ENCODE measurements at places on chromosomes 3 and 15.
A peak's percentile ranks its signal among the peaks of the same experiment; 100 is the strongest.

- DNase-seq = no peak
Observed at GRCh38 chr3:50657816-50658215, 16.9 kb upstream of the DOCK3 start.

GRCh38 chr15:89130201-89130600 is 41.9 kb downstream of the ABHD2 start:
- DNase-seq = no peak

DNA sequence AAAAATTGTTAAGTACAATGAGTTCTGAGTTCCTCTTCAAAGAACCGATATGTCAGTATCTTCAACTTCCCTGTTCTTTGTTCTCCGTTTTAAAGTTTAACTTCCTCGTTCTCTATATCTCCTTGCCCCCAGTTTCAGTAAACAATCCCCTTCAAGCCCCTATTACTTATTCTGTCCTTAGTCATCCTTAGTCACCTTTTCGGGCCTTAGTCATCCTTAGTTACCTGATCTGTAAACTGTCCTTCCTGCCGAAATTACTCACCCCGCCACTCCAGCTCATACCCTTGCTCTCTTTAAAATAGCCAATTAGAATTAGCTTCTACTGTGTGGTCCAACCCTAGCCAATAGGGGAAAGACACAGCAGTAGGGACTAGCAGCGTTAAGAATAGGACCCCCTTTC is 1165.6 kb downstream of the NSUN3 start:
- DNase-seq = no peak

DNA sequence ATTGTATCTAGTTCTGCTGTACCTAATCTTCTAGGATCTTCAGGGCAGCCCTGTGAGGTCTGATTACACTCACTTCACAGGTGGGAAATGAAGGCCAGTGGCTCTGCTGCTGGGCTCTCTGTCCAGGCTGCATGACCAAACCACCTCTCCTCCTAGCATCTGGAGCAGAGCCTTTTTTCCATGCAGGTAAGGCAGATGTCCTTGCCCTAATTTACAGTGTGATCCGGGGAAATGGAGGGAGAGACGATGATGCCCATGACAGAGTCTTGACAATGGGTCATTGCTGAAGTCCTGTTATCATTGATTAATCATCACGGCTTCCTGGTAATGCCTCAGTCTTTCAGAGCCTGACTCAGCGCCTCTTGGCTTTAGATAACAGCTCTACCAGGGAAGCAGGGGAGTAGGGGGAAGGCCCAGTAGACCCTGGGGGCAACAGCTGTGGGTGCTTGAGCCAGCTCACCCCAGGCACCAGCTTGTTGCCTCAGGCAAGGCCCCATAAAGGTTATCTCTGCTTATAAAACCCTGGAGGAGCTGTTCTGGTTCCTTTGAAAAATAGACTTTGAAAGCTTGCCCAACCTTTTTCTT is 153.4 kb downstream of the GABRG3 start:
- DNase-seq = no peak

GRCh38 chr15:29724026-29724425 is 98.2 kb downstream of the TJP1 start:
- DNase-seq = no peak

DNA sequence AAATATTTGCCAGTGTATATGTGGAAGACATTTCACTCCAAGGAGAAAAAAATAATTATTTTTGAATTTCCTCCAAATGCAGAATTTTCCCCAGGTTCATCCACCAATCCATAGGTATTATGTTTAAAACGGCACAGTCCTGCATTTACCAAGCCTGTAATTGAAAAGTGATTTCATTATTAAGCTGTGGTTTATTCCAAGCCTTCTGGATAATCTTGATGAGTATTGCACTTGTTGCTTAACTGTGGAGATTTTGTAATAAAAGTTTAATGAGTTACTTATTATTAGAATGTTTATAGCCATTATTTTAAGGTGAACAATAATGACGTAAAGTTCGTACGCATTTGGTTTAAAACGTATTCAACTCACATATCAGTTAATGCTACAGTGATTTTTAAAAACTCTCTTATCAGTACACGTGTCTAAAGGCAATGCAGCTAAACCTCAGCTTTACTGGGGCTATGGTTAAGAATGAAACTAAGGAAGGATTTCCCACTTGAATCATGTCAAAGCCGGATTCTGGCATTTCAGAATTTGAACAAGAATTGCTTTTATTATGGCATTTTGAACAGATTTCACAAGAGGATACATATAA is 283.9 kb downstream of the MECOM start:
- DNase-seq = no peak

- DNase-seq = no peak
Observed at GRCh38 chr3:192229866-192230265, 497.5 kb downstream of the FGF12 start.

- DNase-seq = no peak
Observed at GRCh38 chr3:183212565-183212964, 40.5 kb upstream of the B3GNT5 start.

GRCh38 chr3:185517387-185518130 is 18.7 kb upstream of the TMEM41A start:
- DNase-seq = no peak

DNA sequence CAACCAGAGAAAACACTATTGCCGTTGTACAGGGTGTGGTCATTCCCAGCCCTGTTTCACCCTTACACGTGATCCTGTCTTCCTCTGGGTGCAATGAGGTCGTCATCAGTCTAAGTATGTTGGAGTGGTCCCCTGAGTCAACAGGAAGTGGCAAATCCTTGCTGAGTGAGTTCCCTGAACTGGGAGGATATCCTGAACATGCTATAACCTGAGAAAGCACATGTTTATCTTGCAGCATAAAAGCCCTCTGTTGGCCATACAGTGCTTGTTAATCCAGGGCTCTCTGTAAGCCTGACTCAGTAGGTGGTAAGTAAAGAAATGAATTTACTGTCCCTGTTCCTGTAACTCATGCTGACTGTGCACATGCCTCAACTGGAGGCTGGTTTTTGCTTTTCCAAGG is 477.8 kb upstream of the RGMA start:
- no peak for DNase-seq

GRCh38 chr3:188049606-188050530 is 104.1 kb upstream of the LPP start:
- DNase-seq = no peak

DNA sequence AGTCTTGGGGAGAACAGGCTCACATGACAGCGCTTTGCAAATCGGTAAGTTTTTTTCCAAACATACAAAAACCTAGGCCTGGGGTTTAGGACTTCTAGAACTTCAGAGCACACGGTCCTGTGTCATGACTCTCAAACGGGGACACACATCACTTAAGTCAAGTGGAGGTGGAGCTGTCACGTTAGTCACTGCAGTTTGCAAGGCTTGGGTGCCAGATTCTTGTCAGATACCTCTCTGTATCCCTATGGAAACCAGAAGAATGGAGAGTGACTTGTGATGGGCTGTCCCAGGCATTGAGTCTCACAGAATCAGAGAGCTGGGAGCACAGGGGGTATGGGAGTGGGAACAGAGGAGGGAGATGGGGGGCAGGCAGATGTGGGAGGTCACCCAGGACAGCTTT is 64.8 kb downstream of the DUT start:
- DNase-seq = no peak

DNA sequence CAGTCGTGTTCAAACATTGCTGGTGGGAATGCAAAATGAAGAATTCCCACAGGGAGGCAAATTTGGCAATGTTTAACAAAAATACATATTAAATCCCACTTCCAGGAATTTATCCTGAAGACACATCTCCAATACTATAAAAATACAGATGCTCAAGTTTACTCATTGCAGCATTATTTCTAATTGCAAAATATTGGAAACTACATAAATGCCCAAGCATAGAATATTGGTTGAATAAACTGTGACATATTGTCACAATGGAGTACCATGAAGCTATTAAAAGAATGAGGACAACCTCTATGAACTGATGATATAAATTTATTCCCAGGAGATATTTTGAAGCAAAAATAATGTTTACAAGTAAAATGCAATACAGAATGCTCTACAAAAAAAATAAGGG is 49.7 kb upstream of the UBE2E2 start:
- DNase-seq = no peak

- DNase-seq = no peak
Observed at GRCh38 chr3:148332509-148332908, 365.2 kb upstream of the AGTR1 start.

DNA sequence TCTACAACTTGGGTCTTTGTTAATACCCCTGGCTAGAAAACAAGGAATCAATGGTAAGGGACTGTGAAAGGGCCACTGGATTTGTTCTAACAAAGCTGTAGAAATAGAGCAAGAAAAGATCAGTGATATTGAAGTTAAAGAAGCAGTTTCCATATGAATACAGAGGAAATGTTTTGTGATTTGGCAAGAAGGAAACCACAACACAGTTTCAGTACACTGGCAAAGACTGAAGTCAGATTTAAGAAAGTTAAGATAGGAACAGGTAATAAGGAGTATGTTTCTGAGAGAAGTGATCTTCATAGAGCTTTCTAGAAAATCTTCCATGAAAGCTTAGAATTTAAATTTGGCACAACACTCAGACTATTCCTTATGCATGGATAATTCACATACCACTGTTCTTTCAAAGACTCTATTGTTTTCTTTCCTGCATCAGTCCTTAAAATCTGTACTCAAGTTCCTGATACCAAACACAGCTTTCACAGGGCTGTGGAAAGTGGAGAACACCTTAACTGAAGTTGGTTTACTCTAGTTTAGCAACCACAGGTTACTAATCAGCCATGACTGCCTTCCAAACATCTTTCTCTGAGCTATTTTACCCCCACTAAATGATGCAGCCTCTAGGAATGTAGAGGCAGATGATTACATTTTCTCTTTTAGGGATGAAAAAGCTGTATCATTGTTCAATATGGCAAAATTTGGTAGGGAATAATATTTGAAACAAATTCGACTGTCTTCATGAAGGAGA is 32.4 kb upstream of the ALCAM start:
- DNase-seq = peak; percentile 53

GRCh38 chr3:58899159-58899952 is 150.5 kb downstream of the CFAP20DC start:
- peak; percentile 25 for DNase-seq

DNA sequence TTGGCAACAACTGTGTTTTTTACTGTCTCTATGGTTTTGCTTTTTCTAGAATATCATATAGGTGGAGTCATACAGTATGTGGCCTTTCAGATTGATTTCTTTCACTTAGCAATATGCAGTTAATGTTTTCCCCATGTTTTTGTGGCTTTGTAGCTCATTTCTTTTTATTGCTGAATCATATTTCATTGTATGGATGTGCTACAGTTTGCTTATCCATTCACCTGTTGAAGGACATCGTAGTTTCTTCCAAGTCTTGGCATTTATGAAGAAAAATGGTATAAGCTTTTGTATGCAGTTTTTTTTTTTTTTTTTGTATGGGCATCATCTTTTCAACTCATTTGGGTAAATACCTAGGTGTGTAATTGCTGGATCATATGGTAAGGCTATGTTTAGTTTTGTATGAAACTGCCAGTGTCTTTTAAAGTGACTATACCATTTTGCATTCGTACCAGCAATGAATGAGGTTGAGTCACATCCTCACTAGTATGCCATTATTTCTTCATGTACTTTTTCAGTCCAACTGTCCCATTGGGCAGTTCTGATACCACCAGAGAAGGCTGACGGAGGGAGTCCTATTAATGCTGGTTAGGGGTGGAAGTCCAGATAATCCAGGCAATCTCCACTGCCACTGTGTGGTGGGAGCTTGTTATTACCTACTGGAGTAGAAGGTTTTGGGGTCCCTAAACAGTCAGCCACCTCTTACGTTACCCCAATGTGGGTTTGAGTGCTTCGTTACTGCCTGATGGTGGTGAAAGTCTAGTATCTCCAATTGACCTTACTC is 210.5 kb downstream of the DOCK3 start:
- DNase-seq = no peak

DNA sequence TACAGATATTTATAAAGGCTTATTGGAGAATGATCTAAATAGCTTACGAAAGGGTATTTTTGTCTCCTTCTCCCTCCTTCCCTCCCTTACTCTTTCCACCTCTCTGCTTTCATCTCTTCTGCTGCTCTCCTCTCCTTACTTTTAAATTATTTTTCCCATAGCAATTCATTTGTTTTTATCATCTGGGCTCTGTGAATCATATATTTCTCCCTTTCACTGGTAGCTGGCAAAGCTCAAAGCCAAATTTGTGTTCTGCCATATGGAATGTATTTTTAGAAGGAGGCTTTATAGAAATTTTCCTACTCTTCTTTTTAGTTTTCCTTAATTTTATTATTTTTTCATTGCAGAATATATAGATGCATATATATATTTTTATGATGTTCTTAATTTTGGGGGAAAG is 385.8 kb downstream of the C3orf38 start:
- no peak for DNase-seq

DNA sequence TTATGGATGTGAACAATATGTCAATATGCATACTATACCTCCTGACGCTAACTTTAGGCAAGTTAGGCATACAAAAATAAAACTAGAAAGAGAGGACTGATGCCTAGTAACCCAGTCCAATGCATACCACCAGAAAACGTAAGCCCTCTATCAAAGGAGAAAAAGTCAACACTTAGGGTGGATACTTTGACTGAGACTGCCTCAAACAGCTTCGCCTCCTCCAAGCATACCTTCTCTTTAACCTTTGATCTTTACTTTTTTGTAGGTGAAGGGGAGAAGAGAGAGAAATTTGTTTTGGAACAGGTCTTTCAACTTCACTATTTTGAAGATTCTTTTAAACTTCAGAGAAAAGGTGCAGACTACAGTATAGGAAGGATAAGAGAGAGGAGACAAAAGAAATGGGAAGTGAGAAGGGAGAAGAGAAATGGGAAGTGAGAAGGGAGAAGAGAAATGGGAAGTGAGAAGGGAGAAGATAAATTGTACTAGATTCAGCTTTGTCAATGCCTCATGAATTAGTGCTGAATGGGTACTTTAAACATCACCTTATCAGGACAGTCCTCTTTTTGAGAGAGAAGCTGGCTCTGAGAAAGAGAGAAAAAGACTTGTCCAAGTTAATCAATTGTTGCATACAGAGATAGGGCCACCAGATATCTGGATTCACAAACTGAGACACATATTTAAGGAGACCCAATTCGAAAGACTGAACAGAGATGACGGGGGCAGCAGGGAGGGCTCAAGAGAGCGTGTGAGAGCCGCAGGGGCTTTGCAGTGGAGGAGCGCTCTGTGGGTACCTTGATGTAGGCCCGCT is 1.0 kb downstream of the P3H2 start:
- DNase-seq = no peak

GRCh38 chr3:166764698-166765318 is 615.3 kb downstream of the ZBBX start:
- DNase-seq = no peak

DNA sequence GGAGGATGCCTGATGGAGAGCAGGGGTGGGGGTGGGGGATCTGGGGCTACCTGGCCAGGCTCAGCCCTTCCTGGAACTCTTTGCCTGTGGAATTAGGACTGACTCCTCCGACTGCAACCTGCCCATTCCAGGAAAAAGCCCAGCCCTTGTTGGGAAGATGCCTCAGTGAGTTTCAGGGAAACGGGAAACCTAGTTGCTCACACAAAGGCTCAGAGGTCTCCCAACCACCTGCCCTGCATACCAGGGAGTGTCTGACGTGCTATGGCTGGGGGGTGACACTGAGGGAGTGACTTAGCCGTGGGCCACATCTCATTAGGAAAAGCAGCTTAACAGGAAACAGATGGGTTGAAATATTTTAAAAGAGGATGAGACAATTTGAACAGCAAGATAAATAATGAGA is 27.9 kb downstream of the CYP8B1 start:
- peak; percentile 13 for DNase-seq

- DNase-seq = no peak
Observed at GRCh38 chr3:56055546-56055945, 412.7 kb downstream of the ERC2 start.

GRCh38 chr15:53203454-53203853 is 413.3 kb upstream of the ONECUT1 start:
- no peak for DNase-seq
